H1 (cell line): ENCODE measurements at places on chromosomes 4 and X. TPM values are rescaled to one million over a fixed set of nuclear protein-coding genes. Genes with fewer than 3 reads are reported as not detected.

GRCh38 chr4:93540562-93540961, 288.0 kb upstream of the ATOH1 start:
- DNase-seq, result no peak

- DNase-seq, result no peak
These were observed 715.1 kb downstream of the FSTL5 start for GRCh38 chr4:161448550-161449180.

GRCh38 chr4:161256172-161256571, 907.6 kb downstream of the FSTL5 start:
- no peak for DNase-seq

DNA sequence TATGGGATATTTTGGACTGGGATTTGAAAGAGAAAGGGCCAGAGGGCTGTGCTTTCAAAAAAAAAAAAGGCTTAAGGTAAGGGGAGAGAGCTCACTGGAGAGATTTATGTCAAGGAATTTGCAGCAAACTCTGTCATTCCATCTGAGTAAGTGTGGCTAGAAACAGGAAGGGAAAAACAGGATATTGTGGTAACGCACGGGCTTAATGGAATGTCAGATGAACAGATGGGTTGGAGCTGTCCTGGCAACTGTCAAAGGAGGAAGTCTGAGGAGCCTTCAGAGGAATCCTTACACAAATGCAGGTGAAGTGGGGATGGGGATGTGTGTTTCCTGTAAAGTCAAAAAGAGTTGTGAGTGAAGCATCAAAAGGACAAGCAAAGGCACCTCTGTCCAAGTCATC, 15.1 kb upstream of the NKX3-2 start:
- no peak for DNase-seq

- DNase-seq, result no peak
These were observed 11.3 kb upstream of the KIAA0232 start for GRCh38 chr4:6771229-6771671.

DNA sequence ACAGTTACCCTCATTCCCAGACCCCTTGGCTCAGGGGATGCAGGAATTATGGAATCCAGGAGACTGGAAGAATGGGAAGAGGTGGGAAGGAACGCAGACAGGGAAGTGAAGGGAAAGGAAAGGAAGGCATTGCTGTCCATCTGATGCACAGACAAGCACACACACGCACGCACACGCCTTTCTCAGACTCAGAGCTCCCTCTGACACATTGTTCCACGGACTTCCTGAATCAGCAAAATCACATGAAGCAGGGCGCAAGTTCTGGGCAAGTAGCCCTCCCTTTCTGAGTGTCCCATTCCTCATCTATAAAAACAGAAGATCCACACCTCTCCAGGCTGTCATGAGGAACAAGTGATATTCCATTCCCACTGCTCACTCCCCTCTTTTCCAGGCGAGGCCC, 13.2 kb downstream of the IQSEC2 start:
- DNase-seq, result no peak

DNA sequence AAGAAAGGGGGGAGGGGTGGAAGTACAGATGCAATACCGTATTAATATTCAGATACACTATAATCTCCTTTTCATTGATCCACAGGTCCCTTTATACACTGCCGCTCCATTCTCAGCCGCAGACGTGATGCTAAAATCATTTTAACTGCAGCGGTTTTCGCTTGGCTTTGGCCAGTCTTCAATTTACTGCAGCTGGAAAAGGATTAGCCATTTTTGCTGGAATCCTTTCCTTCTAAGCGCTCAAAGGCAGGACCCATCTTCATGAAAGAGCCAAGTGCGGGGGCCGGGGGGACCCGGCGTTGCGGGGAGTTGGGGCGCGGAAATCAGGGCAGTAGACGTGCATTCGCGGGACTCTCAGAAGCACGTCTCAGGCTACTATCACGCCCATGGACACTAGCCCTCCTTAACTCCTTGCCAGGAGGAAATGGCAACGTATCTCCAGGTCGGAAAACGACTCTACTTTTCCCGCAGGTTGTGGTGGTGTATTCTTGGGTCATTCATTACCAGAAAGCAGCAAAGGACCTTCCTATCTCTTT, 1.7 kb upstream of the PCDH10 start:
- DNase-seq, result peak; percentile 47

GRCh38 chrX:340121-340520, 21.5 kb upstream of the GTPBP6 start:
- no peak for DNase-seq

DNA sequence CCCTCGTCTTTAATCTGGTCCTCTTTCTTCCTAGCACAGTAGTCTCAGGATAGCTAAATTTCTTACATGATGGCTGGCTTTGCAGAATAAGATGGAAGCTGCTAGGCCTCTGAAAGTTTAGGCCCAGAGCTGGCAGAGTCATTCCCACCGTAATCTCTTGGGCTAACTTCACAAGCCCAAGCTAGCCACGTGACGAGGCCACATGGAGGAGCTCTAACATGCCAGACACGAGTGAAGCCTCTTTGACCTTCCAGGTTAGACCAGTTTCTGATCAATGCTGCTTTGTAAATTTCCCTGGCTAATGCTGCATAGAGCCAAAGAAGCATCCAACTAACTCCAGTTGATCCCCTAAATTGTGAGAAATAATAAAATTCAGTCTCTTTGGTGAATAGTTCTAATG, 9.5 kb upstream of the CENPE start:
- peak; percentile 21 for DNase-seq

CTAG1A gene
- total RNA-seq, result not detected in 2 replicates

GRCh38 chrX:79153348-79153747, 8.9 kb downstream of the GPR174 start:
- DNase-seq, result no peak

GRCh38 chrX:46279925-46280313, 265.3 kb downstream of the ZNF674 start:
- no peak for DNase-seq
